ENCODE measurements at places on chromosomes 3 and 15. TPM values are rescaled to one million over a fixed set of nuclear protein-coding genes. Genes with fewer than 3 reads are reported as not detected.

GRCh38 chr3:158384019-158384418 lies 187.0 kb upstream of the MLF1 start:
- no peak for DNase-seq
- no peaks in the 10 kb centered on the region for H3K4me1 ChIP-seq
- no peaks in the 10 kb centered on the region for H3K36me3 ChIP-seq

GRCh38 chr15:77637851-77638692 lies 5.4 kb upstream of the LINGO1 start:
- H3K27ac ChIP-seq = no peak overlapping the region
- H3K4me1 ChIP-seq = peaks cover 13% of the 10 kb centered on the region
- H3K36me3 ChIP-seq = no peaks in the 10 kb centered on the region
- H3K4me3 ChIP-seq = no peak overlapping the region
- DNase-seq = no peak
- no peaks in the 10 kb centered on the region for H3K27me3 ChIP-seq

- H3K4me3 ChIP-seq = no peak overlapping the region
- H3K27me3 ChIP-seq = no peaks in the 10 kb centered on the region
- peak; percentile 39 for DNase-seq
- H3K36me3 ChIP-seq = no peaks in the 10 kb centered on the region
- H3K27ac ChIP-seq = no peak overlapping the region
Observed at GRCh38 chr3:197482001-197482400, 73.8 kb downstream of the BDH1 start.

Gene ST3GAL6
- 4.7 TPM for total RNA-seq

DNA sequence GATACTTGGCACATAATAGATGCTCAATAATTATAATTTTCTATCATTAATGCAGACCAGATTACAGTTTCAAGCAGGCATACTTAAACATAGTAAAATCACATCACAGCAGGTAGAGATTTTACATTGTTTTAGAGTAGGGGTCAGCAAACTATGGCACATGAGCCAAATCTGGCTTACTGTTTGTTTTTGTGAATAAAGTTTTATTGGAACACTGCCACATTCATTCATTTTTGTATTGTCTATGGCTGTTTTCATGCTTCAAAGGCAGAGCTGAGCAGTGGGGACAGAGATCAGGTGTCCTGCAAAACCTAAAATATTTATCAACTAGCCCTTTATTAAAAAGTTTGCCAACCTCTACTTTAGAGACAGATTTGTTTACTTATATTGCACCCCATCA lies 189.6 kb upstream of the MRPL3 start:
- no peak overlapping the region for H3K27ac ChIP-seq
- H3K36me3 ChIP-seq = no peaks in the 10 kb centered on the region
- no peaks in the 10 kb centered on the region for H3K4me1 ChIP-seq
- DNase-seq = no peak

Gene AP4E1
- total RNA-seq = 15.4 TPM

GRCh38 chr15:32705446-32705845 lies 12.4 kb upstream of the GREM1 start:
- no peak for DNase-seq
- H3K27ac ChIP-seq = no peak overlapping the region
- H3K36me3 ChIP-seq = no peaks in the 10 kb centered on the region
- no peaks in the 10 kb centered on the region for H3K27me3 ChIP-seq
- H3K4me3 ChIP-seq = no peak overlapping the region

DNA sequence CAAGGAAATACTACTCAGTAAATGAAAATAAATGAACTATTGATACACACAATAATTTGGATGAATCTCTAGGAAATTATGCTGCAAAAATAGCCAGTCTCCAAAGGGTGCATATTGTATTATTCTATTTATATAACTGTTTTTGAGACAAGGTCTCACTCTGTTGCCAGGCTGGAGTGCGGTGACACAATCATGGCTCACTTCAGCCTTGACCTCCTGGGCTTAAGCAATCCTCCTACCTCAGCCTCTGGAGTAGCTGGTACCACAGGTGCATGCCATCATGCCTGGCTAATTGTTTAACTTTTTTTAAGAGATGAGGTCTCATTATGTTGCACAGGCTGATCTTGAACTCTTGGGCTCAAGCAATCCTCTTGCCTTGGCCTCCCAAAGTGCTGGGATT lies 12.5 kb downstream of the KLHDC8B start:
- H3K4me1 ChIP-seq = no peaks in the 10 kb centered on the region
- no peak overlapping the region for H3K4me3 ChIP-seq
- DNase-seq = no peak
- no peaks in the 10 kb centered on the region for H3K27me3 ChIP-seq

DNA sequence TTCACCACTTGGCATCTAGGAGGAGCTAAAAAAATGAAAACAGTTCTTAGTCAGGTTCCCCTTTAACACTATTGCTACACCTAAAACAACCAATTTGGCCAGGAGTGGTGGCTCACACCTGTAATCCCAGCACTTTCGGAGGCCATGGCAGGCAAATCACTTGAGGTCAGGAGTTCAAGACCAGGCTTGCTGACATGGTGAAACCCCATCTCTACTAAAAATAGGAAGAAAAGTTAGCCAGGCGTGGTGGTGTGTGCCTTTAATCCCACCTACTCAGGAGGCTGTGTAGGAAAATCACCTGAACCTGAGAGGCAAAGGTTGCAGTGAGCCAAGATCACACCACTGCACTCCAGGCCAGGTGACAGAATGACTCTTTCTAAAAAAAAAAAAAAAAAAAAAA lies 124.1 kb downstream of the DGKG start:
- no peaks in the 10 kb centered on the region for H3K36me3 ChIP-seq
- DNase-seq = no peak
- H3K27ac ChIP-seq = no peak overlapping the region
- no peak overlapping the region for H3K4me3 ChIP-seq
- no peaks in the 10 kb centered on the region for H3K27me3 ChIP-seq

DNA sequence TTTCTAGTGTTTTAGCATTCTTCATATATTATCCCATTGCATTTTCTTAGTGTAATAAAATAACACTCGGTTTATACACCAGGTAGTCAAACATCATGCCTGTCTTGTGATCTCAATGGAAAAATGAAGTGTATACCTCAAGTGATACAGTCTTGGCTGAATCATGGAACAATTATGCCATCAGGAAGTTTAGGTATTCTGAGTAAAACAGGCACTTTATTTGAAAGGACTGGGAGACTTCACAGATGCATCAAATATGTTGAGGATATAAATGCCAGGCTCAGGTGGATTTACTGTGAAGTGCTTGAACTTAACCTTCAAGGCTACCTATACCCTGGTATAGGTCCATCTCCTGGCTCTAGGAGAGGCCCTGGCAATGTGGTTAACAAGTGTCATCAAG lies 8.5 kb downstream of the TGFBR2 start:
- H3K36me3 ChIP-seq = no peaks in the 10 kb centered on the region
- H3K4me3 ChIP-seq = no peak overlapping the region
- H3K27ac ChIP-seq = no peak overlapping the region
- H3K4me1 ChIP-seq = peaks cover 40% of the 10 kb centered on the region
- no peak for DNase-seq

GRCh38 chr3:50913260-50913659 lies 238.5 kb downstream of the DOCK3 start:
- H3K27ac ChIP-seq = no peak overlapping the region
- no peak for DNase-seq
- 0 out of 2 replicates have a peak, but pooled peaks cover 2% of the 10 kb centered on the region for H3K4me1 ChIP-seq
- H3K4me3 ChIP-seq = no peak overlapping the region
- H3K36me3 ChIP-seq = no peaks in the 10 kb centered on the region

DNA sequence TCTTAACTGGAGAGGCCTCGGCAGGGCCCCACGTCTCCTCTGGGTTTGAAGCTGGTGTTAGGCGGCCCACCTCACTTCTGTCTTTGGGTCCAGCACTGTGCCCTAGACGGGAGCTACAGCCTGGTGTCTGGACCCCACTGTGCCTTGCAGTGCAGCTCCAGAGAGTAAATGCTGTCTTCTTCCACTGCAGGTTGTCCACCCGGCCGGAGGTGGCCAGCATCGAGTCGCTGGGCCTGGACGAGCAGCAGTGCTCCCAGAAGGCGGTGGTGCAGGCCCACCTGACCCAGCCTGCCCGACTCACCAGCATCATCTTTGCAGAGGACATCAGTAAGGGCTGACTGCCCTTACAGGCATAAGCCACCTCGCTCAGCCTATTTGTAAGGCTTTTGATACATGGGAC lies 53.1 kb upstream of the TAMM41 start:
- H3K36me3 ChIP-seq = no peaks in the 10 kb centered on the region
- no peak for DNase-seq
- H3K27me3 ChIP-seq = no peaks in the 10 kb centered on the region
- H3K4me1 ChIP-seq = no peaks in the 10 kb centered on the region
